ENCODE measurements at places on chromosomes 5 and 9.

- no peak for DNase-seq
These were observed 6.1 kb downstream of the ANKS6 start for GRCh38 chr9:98790134-98790841.

DNA sequence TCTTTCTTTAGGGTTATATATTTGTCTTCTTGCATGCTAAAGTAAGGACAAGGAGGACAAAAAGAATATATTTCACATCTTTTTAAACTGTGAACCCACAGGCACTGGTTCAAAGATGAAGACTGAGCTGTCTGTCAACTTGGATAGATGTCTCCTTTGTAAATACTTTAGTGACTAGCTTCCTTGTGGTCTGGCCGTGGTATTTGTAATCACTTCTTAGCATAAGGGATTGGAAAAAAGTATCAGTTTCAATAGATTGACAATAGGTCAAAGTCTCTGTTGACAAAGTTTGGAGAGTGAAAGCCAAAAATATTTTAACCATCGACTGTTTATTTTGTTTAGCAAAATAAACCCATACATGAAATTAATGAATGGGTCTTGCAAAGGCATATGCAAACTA, 91.4 kb downstream of the TMEM167A start:
- DNase-seq, result no peak

DNA sequence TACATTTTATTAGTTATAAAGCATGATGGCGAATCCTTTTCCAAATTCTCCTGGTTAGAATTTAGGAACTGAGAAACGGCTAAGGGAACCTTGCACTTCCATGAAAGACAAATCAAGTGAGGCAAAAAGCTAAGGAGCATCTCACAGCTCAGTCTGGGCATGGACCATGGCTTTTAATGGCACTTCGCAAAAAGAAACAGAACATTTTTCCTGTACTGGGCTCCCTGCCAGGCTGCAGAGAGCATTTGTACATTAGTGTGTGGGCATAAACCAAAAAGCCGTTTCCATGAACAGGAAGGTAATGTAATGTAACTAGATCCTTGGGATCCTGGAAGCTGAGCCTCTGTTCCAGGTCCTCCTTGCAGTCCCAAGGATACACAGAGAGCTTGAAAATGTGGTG, 354.2 kb downstream of the MRPS30 start:
- no peak for DNase-seq

DNA sequence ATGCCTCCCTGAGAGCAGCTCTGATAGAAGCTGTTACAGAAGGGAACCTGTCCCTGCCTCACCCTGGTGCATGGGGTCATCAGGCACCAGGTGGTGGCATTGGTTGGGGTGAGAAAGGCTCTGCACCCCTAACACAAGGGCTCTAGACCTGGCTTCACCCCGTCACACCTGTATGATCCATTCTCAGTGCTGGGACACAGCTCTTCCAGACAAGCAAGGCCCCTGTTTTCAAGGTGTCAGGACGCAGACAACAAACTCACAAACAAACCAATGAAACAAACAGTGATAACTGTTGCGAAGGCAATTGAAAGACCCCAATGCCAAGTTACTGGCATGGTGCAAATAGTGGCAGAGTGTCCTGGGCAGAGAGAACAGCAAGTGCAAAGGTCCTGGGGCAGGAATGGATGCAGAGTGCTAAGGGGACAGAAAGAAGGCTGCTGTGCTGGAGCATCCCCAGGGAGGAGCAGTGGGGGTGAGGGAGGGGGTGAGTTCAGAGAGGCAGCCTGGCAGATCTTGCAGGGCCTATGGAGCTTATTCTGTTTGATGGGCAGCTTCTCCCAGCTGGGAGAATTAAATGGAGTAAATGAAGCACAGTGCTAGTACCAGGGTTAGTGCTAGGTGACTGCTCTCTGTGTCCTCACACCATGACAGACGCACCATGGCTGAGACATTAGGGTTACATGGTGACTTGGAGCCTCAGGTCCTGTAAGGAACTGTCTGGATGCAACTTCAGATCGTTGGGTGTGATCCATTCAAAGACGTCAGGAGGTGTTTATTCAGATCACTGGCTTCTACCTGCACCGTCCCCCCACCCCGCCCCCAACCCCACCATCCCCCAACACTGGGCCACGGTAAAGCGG, 67.9 kb upstream of the UNC5A start:
- no peak for DNase-seq

DNA sequence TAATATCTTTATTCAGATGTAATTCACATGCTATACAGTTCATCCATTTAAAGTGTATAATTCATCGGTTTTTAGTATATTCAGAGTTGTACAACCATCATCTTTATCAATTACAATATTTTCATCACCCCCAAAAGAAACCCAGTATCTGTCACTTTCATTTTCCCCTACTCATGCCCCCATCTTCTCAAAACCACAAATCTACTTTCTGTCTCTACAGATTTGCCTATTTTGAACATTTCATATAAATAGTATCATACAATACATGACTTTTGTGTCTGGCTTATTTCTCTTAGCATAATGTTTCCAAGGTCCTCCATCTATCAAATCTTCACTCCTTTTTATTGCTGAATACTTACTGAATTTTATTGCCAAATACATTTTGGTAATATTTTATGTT, 305.1 kb upstream of the SGCD start:
- no peak for DNase-seq

DNA sequence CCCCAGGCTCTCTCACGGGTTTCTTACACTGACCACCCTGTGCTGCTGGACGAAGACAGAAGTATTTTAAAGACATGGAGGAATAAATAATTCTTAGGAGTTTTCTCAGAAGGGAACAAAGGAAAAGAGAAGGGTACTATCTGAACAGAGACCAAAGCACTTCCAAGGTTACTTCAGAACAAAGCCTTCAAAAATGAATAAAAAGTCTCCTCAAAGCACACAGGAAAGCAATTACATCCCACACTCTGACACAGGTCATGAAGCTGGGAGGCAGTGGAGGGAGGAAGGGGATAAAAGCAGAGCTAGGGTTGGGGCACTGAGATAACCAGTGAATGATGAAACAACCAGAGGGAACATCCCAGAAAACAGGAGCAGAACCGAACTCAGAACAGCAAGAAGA, 151.8 kb downstream of the ARSB start:
- no peak for DNase-seq

DNA sequence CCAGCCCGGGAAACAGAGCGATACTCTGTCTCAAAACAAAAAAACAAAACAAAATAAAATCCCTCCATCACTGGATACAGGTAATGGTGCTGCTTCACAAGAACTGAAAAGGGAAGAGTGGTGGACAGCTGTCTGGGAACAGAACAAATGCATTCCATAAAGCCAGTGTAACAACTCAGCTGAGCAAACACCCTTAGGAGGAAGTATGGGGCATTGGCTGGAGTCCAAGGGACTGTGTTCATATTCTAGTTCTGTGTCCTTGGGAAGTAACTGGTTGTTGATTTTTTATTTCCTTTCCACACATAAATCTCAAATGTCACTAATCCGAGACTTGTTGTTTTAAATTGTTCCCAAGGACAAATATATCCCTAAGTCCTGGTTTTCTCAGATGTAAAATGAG, 38.3 kb downstream of the HTR1A start:
- DNase-seq, result no peak

- DNase-seq, result no peak
These were observed 980.8 kb upstream of the CTNND2 start for GRCh38 chr5:12885018-12885417.

GRCh38 chr5:157164521-157164920, 1.5 kb downstream of the GARIN3 start:
- no peak for DNase-seq

DNA sequence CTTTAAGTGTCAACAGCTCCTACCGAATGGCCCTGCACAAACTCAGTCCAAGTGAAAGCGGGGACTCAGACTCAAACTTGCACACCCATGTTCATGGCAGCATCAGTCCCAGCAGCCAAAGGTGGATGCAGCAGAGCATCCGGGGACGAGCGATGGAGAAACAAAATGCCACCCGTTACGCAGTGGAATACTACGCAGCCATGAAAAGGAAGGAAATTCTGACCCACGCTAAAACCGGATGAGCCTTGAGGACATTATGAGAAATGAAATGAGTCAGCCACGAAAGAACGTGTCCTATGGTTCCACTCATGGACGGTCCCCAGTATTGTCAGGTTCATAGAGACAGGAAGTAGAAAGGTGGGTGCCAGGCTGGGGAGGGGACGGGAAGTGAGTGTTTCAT, 48.6 kb upstream of the NOTCH1 start:
- no peak for DNase-seq

- peak; percentile 15 for DNase-seq
These were observed 100.4 kb downstream of the TTLL11 start for GRCh38 chr9:121992571-121993212.

DNA sequence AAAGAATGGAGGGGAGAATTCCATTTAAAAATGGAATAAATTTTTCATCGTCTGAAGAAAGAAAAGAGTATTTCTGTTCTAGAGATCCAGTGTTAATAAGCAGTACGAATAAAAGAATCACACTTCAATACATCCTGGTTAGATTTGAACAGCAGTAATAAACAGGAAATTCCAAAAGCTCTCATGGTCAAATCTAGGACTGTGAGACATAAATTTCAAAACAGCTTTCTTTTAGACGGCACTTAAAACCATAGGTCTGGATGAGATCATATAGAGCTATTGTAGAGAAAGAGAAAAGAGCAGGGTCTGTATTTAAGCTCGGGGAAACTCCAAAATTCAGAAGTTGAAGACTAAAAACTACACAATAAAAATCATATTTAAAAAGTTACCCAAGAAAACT, 1006.9 kb upstream of the CTNND2 start:
- DNase-seq, result no peak

GRCh38 chr5:131285703-131286399, 22.0 kb downstream of the CDC42SE2 start:
- no peak for DNase-seq

DNA sequence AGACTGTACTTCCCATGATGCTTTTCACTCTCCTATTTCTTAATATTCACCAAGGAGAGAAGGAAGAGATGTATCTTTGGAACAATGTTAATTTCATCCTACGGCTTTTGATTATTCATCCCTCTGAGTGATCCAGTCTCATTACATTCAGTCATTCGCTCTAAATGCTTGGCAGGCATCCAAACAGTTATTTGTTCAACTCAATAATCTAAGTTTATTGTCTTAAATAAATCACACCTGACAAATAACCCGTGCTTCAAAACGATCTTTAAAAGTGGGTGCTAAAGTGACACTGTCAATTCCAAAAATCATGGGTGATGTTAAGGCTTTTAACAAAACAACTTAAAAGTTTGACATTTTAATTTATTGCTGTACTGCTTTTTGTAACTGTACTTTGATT, 233.1 kb downstream of the RASEF start:
- no peak for DNase-seq

- DNase-seq, result no peak
These were observed 202.8 kb downstream of the CWC27 start for GRCh38 chr5:64971513-64971912.

All from stimulated activated CD4-positive, alpha-beta T cell treated with anti-CD3 and anti-CD28 coated beads, Interleukin-4, amount 100 ng/mL, for 48 hours (primary cell).